ENCODE measurements at places on chromosomes 6 and 20. TPM values are rescaled to one million over a fixed set of nuclear protein-coding genes. Genes with fewer than 3 reads are reported as not detected.

Gene BTN1A1
- 0.08 TPM for total RNA-seq

Gene GLP1R
- not detected for total RNA-seq

Gene GRM1
- total RNA-seq, result not detected

Gene MUC21
- not detected for total RNA-seq

Gene TPBG
- 0.08 TPM for total RNA-seq

All from activated CD8-positive, alpha-beta memory T cell treated with anti-CD3 and anti-CD28 coated beads for 36 hours (primary cell).